ENCODE measurements at places on chromosomes 2 and 18.
A peak's percentile ranks its signal among the peaks of the same experiment; 100 is the strongest.

DNA sequence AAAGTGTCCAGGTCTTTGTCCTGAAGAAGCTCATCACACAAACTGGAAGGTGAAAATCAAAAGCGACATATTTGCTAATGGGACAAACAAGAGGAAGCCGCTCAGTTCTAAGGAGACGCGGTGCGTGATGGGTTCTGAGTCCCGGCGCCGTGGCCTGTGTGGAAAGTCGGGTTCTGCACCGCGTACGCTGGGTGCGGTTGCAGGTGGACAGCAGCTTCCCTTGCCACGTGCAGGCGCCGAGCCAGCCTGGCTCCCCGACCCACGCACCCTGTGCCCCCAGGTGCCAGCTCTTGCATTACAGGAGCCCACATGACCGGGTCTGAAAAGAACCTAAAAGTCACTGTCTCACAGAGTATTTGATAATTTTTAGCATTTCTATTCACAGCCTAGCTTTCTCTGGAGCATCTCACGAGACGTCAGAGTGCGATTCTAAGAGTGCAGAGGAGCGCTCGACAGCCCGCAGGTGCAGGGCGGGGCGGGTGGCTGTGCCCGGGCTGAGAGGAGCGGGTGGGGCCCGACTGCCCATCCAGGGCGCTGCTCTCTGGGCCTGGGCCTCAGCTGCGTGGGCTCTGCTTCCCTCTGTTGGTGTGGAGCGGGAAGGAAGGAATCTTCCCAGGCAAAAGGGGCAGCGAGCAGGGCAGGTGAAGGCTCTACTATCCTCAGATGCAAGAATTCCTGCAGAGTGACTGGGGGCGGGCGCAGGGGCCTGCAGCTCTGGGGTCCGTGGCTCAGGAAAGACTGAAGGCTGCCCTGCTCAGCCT lies 39.4 kb downstream of the MYT1L start:
- DNase-seq, result no peak

DNA sequence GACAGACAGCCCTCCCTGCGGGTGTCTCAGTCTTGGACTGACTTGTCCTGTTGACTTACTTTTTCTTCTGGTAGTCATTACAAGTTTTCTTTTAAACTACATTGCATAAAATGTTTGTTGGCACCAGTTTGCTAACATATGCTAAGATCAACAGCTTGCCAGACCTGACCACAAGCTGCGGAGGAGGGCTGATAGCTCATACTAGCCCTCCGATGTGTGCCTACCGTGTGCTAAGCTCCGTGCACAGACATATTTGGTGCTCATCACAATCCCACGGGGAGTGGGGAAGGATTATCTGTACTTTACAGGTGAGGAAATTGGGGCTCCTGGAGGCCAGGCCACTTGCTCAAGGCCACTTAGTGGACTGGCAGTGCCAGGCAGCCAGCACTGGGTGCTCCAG lies 72.8 kb upstream of the YPEL5 start:
- DNase-seq, result no peak

DNA sequence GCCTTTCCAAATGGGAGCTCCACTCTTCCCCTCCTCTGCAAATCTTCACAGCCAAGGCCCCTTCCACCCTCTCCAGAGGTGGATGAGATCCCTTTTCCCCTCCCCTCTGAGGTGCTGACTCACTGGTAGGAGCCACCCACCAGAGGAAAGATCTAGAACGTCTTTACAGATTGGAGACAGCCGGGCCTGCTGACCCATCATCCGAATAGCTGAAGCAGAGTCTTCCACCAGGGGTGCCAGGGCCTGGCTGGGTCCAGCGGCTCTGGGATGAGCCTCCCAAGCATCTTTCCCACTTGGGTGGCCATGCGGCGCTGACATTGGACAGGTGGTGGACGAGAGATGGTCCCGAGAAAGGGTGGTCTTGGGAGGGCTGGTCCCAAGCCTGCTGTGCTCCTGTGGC lies 9.0 kb downstream of the ERFE start:
- DNase-seq, result no peak

DNA sequence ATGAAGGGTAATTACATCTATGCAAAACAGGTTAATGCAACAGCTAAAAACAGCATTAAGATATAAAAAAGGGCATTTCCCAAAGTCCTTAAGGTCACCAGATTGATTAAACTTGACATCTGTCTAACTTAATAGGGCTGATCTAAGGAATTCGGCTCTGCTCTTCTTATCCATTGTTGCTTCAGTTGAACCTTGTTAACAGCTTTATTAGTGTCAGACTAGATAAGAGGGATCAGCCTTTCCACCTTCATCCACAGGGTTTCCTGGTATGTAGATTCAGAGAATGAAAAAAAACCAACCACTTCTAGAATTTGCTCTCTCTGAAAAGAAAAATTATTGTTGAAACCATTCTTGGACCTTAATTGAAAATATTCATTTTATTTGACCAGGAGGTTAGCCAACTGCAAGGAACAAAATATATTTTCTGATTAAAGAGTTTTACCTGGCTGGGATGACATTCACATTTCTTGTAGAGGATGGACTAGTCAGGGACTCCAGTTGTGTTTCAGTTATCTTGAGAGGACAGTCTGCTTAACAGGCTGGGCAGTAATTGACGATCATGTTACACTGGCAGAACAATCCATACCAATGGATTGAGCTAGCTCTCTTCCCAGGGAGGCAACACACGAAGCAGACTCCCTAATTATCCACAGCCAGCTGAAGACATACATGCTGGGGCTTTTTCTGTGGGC lies 357.4 kb upstream of the ACVR2A start:
- DNase-seq, result no peak

DNA sequence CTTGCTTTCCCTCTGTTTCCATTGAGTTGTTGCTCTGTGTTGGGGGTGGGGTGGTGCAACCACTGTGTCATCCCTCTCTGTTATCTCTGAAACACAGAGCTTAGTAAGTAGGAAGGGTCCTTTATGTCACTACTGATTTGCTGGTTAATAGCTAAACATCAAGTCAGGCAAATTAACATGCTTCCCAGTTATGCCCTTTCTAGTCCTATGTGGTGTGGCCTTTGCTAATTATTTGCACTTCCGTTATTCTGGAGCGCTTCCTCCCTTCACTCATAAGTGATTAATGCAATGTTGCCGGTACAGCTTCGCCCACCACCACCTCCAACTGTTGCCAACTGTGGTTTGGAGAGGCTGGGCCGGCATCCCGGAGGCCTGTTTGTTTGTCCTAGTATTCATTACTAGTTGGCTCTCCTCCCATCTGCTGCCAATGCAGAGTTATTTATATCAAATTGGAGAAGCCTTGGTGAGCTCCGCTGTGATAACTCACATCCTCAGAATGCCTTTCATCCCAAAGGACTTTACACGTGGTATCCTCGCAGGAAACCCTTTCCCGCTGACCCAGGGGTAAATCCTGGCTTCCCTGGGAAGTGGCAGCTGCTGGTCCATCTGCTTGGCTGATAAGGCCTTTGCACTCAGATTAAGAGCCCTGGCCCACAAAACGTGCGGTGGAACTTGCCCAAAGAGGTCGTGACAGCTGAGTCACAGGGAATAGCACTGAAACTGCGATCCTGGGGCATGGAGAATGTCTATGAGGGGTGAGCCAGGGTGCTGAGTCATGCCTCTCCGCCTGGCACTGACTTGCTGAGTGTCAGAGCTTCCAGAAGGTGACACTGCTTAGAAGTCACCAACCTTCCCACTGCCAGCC lies 72.0 kb upstream of the ZCCHC2 start:
- DNase-seq, result no peak

DNA sequence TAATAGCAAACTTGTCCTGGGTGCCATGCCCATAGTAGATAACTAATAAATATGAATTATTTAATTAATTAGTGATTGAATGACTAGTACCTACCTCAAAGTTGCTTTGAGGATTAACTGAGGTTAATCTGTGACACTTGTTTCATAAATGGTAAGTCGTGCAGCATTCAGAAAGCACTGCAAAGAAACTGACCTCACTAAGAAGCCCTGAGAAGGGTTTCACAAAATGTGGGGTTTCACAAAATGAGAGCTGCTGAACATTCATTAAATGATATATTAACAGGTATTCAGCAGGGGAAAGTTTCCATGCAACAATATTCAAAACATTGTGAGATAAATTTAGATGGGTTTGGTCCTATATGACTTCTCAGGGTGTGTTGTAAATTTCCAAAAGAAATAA lies 236.2 kb downstream of the OSR1 start:
- DNase-seq, result no peak

GRCh38 chr2:70898363-70899240 lies 37.1 kb upstream of the ATP6V1B1 start:
- DNase-seq, result no peak

DNA sequence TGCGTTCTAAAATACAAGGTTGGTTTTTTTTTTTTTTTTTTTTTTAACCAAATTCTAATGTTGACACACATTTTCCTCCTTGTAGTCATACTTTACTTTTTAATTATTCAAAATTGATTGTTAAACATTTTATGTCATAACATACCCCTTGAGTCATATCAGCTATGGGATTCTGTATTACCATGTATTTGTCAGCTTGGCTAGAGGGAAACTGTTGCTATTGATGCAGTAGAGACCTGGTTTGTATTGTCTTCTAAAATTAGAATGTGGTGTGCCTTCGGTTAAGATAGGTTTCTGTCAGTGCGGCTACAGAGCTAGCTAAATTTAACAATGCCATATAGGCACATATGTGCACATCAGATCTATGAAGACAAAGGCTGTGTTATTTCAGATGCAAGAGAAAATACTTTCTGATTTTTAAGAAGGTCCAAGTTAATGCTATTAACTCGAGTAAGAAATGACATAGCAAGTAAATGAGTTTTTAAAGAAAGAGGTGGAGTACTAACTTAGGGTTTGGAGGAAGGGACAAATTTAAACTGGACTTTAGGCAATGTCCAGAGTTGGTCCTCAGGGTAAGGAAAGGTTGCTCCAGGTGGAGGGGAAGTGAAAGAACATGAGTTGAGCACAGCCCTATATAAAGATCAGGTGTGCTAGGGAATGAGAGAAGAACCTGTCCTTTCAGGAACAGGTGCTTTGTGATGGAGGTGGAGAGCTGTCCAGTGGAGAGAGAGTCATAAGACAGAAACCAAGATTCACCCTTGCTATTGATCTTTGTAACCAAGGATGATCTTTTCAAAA lies 152.3 kb downstream of the PRPF40A start:
- DNase-seq, result no peak

DNA sequence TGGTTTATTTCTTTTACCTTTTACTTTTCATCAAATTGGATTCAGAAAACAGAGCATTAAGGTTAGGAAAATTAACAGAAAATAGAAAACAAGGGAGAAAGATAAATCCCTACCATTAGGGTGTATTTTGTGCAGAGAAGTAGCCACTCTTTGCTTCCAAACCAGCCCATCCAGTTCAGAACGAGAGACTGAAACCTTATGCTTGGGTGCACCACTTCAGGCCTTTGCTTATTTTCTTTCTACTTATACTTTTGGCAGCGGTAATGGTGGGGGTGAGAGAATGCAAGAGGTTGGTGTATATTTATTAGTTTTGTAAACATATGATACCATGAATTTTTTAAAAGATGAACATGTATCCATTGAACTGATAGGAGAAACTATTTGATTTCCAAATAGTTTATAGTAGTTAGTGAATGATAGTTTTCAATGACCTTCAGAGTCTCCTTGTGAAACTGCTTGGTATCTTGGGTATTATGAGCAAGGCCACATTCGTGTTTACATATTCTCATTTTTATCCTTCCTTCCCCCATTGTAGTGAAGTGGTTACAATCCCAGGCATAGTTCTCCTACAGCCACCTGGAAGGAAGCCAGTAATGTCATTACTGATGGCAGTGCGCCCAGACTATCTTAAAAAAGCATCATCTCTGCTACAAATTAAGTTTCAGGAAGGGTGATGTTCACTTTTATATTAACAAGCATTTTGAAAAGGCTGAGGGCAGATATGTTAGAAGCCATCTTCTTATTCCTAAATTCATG lies 60.8 kb downstream of the MFSD6 start:
- DNase-seq, result no peak

DNA sequence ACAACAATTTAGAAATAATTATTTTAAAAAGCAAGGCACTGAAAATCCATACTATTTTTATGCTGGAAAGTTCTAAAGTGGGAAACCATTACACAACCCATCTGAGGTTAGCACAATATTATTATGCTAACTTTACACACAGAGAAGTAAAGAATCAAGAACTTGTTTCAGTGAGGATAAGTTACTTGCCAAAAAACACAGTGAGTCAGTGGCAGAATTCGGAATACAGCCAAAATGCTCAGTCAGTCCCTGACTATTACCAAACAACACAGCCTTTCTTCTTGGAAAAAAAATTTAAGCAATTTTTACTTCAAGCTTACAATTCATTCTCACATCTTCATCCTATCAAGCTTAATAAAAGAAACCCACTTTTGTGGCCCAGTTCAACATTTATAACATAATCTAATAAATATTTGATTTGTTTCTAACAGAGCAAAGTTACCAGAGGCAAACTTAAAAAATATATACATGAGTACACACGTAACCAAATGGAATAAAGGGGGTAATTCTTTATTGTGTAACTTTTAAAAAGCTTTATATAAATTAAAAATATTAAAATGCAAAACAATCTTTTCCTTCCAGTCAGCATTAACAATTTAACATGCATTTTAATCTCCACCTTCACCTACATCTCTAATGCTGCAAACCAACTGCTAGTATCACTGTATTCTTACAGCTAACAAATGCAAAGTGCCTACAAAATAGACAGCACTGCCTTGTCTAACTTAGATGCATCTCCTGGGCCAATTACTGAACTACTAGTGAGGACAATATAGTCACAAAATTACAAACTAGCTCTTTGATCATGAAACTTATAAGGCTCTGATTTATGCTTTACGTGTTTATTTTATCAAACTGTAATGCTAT lies 55.2 kb downstream of the CCDC88A start:
- no peak for DNase-seq

DNA sequence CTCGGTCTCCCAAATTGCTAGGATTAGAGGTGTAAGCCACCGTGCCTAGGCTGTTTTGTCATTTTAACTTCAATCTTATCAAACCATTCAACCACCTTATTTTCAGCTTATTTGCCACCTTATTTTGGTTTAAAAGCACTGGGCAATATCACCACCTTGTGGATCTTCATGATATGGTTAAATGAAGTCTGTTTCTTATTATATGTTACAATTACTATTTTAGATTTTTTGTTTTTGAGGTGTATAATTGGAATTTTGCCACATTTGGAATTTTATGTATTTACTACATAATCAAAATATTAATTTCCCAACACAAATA lies 43.8 kb upstream of the SCN9A start:
- DNase-seq, result no peak

- no peak for DNase-seq
Measured at GRCh38 chr2:171939743-171940071, 17.4 kb downstream of the HAT1 start.

DNA sequence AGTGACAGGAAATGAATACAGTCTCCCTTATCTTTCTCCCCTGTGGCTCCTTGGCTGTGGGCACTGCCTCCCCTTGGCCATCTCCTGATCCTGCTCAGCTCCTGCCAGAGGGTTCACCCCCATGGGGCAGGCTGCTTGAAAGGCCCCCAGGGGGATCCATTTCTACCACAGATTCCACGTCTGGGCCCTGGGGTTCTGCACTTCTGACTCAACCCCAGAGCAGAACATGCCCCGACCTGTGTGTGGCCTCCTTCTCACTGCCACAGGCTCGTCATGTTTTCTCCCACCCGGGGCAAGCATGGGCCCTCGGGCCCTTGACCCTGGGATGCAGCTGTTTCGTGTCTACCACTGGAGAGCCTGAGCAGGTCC lies 122.2 kb downstream of the ACKR3 start:
- DNase-seq, result no peak

- peak; percentile 35 for DNase-seq
Measured at GRCh38 chr2:196233805-196234475, 62.6 kb upstream of the STK17B start.

Data from activated naive CD4-positive, alpha-beta T cell treated with anti-CD3 and anti-CD28 coated beads for 36 hours (primary cell).